ENCODE measurements at places on chromosomes 2 and 18.

- H3K4me1 ChIP-seq = peaks cover 4% of the 10 kb centered on the region
- no peak for DNase-seq
- peaks cover 31% of the 10 kb centered on the region for H3K27me3 ChIP-seq
- H3K36me3 ChIP-seq = no peaks in the 10 kb centered on the region
Measured at GRCh38 chr2:149100739-149101699, 62.5 kb downstream of the LYPD6B start.

DNA sequence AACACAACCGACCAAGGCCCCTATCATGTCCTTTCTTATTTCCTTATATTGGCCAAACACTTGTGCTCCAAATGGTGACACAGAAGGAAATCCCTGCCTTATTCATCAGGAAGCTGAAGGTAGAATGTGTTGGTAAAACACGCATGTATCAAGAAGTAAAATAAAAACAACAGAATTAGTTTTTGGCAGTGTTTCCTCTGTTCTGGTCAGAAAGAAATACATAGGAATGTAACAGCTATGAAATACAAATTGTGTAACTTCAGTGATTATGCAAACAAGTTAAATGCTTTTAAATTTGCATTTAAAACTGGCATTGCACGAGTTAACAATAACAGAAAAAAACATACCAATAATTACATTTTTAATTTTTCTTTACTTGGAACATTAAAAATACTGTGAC is 19.3 kb downstream of the ST6GAL2 start:
- no peaks in the 10 kb centered on the region for H3K27me3 ChIP-seq
- H3K4me3 ChIP-seq = no peak overlapping the region
- no peak for DNase-seq
- no peaks in the 10 kb centered on the region for H3K36me3 ChIP-seq
- H3K27ac ChIP-seq = no peak overlapping the region

GRCh38 chr2:183163821-183164649 is 39.8 kb downstream of the NUP35 start:
- no peak overlapping the region for H3K27ac ChIP-seq
- no peak for DNase-seq
- H3K4me1 ChIP-seq = no peaks in the 10 kb centered on the region
- no peak overlapping the region for H3K4me3 ChIP-seq
- no peaks in the 10 kb centered on the region for H3K27me3 ChIP-seq
- H3K36me3 ChIP-seq = peaks cover 52% of the 10 kb centered on the region

GRCh38 chr2:122341007-122341406 is 585.6 kb downstream of the TSN start:
- H3K27me3 ChIP-seq = no peaks in the 10 kb centered on the region
- no peak overlapping the region for H3K27ac ChIP-seq
- H3K4me3 ChIP-seq = no peak overlapping the region
- H3K4me1 ChIP-seq = 0 out of 2 replicates have a peak, but pooled peaks cover 8% of the 10 kb centered on the region
- DNase-seq = no peak
- H3K36me3 ChIP-seq = no peaks in the 10 kb centered on the region

- H3K36me3 ChIP-seq = no peaks in the 10 kb centered on the region
- no peak overlapping the region for H3K27ac ChIP-seq
- H3K4me1 ChIP-seq = peaks cover 11% of the 10 kb centered on the region
- H3K27me3 ChIP-seq = no peaks in the 10 kb centered on the region
- no peak for DNase-seq
Measured at GRCh38 chr2:181352158-181352557, 105.0 kb upstream of the ITGA4 start.

- peak overlapping the region; percentile 82 for H3K27ac ChIP-seq
- DNase-seq = peak; percentile 58
- peaks cover 79% of the 10 kb centered on the region for H3K4me1 ChIP-seq
- H3K27me3 ChIP-seq = no peaks in the 10 kb centered on the region
Measured at GRCh38 chr2:99809259-99809900, 319.6 kb upstream of the REV1 start.

DNA sequence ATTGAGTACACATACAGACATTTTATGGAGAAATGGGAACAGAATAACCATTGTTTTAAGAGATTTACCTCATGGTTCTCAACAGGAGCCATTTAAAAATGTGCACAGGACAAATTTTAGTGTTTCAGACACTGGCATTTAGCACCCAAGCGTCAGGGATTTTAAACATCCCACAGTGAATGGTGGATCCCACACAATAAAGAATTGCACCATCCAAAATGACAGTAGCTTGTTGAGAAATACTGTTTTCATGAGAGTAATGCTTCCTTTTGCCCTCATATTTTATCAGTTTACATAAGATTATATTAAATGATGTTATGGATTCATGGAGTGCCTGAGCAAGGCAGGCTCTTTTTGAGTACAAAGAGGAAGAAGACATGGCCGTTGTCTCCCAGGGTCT is 54.0 kb downstream of the MFSD6 start:
- H3K27me3 ChIP-seq = no peaks in the 10 kb centered on the region
- no peak overlapping the region for H3K4me3 ChIP-seq
- peaks cover 11% of the 10 kb centered on the region for H3K4me1 ChIP-seq
- H3K27ac ChIP-seq = no peak overlapping the region
- DNase-seq = no peak
- no peaks in the 10 kb centered on the region for H3K36me3 ChIP-seq

GRCh38 chr2:239178954-239179353 is 221.9 kb downstream of the HDAC4 start:
- DNase-seq = no peak
- H3K27me3 ChIP-seq = no peaks in the 10 kb centered on the region
- no peaks in the 10 kb centered on the region for H3K4me1 ChIP-seq
- no peak overlapping the region for H3K27ac ChIP-seq
- H3K36me3 ChIP-seq = no peaks in the 10 kb centered on the region

DNA sequence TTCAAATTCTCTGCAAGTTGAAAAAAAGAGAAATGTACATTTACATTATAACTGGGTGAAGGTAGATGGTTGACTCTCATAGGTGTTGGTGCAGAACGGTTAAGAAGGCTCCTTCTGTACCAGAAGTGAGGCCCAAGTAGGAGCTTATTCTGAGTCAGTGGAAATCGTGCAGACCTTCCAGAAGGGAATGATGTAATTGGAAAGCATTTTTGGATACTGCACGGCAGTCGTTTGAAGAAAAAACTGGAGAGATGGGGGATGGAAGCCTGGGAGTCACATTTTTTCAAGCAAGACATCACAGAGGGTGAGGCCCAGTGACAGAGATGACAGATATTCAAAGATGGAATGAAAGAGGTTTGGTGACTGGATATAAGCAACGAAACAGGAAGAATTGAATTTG is 39.4 kb downstream of the HRH4 start:
- H3K36me3 ChIP-seq = no peaks in the 10 kb centered on the region
- H3K4me1 ChIP-seq = peaks cover 3% of the 10 kb centered on the region
- no peak for DNase-seq
- H3K27me3 ChIP-seq = peaks cover 27% of the 10 kb centered on the region

DNA sequence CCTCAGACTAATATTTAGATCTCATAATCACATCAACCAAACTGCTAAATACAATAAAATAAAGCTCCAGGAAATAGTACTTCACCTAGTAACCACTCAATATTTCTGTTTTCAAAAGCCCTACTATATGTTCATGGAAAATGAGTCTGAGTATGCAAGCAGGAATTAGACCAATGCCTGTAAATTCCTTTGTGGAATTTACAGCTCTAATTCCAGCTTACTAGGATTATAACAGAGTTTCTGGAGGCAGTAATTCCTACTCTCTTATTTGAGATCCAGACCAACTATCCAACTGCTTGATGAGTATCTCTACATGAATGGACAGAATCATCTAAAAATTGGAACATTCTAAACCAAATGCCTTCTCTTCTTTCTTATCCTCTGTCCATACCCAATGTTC is 11.6 kb downstream of the CDKL4 start:
- no peaks in the 10 kb centered on the region for H3K27me3 ChIP-seq
- no peak overlapping the region for H3K27ac ChIP-seq
- H3K4me1 ChIP-seq = no peaks in the 10 kb centered on the region
- no peaks in the 10 kb centered on the region for H3K36me3 ChIP-seq
- DNase-seq = no peak
- H3K4me3 ChIP-seq = no peak overlapping the region

GRCh38 chr2:119180892-119181291 is 22.3 kb upstream of the C1QL2 start:
- no peak overlapping the region for H3K27ac ChIP-seq
- H3K4me3 ChIP-seq = no peak overlapping the region
- no peak for DNase-seq
- no peaks in the 10 kb centered on the region for H3K36me3 ChIP-seq

GRCh38 chr2:64914247-64914646 is 75.0 kb upstream of the SLC1A4 start:
- no peaks in the 10 kb centered on the region for H3K4me1 ChIP-seq
- H3K27ac ChIP-seq = no peak overlapping the region
- H3K4me3 ChIP-seq = no peak overlapping the region
- no peaks in the 10 kb centered on the region for H3K36me3 ChIP-seq
- no peak for DNase-seq

DNA sequence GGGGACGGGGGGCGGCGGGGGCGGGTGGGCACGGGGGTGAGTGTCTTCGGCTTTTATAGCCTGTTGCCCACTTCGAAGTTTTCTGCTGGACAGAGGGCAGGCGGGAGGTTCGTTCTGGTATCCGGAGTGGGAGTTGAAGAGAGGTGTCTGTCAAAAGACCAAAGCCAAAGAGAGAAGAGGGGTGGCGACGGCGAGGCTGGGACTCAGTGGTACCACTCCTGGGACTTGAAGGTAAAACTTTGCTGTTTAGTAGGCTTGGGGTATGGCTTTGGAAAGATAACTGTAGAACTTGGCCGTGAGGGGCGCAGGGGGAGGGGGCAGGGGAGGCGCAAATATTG is 215.8 kb upstream of the DTNA start:
- DNase-seq = no peak
- H3K4me1 ChIP-seq = peaks cover 6% of the 10 kb centered on the region
- no peaks in the 10 kb centered on the region for H3K27me3 ChIP-seq
- H3K4me3 ChIP-seq = peak overlapping the region; percentile 63
- H3K27ac ChIP-seq = no peak overlapping the region

- H3K4me3 ChIP-seq = no peak overlapping the region
- peaks cover 35% of the 10 kb centered on the region for H3K4me1 ChIP-seq
- peak overlapping the region; percentile 93 for H3K27ac ChIP-seq
- no peaks in the 10 kb centered on the region for H3K27me3 ChIP-seq
- peak; percentile 56 for DNase-seq
Measured at GRCh38 chr18:59067873-59068272, 71.8 kb upstream of the SEC11C start.

- H3K36me3 ChIP-seq = peaks cover 7% of the 10 kb centered on the region
- no peaks in the 10 kb centered on the region for H3K27me3 ChIP-seq
- peak within 1 kb of the TSS; percentile 81 for H3K4me3 ChIP-seq
Measured at GRCh38 chr2:43595603-43596412, at the start of gene THADA. TSS of gene THADA (minus strand) at chr2:43596038. CDS start at chr2:43592392, 3,646 bp downstream.

GRCh38 chr2:76640905-76641304 is 881.3 kb downstream of the LRRTM4 start:
- H3K4me3 ChIP-seq = no peak overlapping the region
- H3K27ac ChIP-seq = no peak overlapping the region
- no peak for DNase-seq
- no peaks in the 10 kb centered on the region for H3K36me3 ChIP-seq
- no peaks in the 10 kb centered on the region for H3K27me3 ChIP-seq
